ENCODE measurements at places on chromosomes 2 and 18.

DNA sequence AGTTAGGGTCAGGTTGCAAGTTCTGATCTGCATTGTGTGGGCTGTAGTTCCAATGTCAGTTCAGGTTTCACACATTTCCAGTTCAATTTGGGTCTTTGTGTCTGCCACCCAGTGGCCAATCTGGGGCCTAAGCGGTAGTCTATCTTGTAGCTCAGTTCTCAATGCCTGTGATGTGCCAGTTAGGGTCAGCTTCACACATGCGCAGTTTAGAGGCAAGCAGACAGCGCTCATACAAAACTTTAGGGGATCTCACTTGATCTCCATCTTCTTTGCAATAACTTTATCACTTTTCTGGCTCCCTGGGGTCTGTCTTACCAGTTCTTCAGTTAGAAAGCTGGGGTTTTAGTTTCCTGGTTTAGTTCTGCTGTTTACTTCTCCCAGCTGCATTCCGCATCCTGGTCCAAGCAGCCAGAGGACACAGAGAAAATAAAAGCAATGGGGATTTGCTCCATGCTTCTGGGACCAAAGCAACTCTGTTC, 11.0 kb upstream of the ZNF24 start:
- peak; percentile 58 for DNase-seq

GRCh38 chr2:239876271-239876947, 148.7 kb downstream of the NDUFA10 start:
- DNase-seq, result no peak

- DNase-seq, result no peak
Measured at GRCh38 chr2:64773461-64774118, 119.9 kb upstream of the SERTAD2 start.

DNA sequence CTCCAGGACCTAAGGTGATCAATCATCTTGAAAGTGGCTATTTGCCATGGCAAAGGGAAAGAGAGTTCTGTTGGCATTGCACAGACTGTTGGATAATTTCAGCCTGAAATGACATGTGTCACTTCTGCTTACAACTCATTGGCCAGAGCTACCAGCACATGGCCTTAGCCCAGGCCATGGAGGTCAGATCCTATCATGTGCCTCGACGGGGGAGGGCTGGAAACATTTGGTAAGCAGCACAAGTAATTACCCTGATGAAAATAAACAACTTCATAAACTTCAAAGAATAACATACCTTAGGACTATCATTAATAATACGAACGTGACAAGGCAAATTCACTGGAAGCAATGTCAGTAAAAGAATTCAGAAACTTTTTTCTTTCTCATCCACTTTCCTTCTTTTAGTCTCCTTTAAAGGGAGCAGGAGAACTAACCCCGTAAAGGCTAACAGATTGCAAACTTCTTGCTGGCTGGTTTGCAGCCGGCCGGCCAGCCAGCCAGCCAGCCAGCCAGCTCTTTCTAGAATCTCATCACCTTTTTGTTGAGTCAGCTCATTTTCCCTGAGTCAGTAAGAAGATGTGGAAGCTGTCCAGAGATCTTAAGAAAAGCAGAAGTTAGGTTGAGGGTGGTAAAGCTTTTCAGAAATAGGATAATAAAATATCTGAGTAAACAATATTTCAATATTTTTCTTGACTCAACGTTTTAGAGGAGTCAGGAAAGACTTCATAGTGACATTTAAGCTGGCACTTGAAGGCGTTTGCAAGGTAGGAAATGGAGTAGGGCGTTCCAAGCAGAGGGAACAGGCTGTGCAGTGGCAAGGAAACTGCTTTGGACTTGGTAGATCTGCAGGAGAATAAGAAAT, 31.9 kb downstream of the CNRIP1 start:
- DNase-seq, result no peak

DNA sequence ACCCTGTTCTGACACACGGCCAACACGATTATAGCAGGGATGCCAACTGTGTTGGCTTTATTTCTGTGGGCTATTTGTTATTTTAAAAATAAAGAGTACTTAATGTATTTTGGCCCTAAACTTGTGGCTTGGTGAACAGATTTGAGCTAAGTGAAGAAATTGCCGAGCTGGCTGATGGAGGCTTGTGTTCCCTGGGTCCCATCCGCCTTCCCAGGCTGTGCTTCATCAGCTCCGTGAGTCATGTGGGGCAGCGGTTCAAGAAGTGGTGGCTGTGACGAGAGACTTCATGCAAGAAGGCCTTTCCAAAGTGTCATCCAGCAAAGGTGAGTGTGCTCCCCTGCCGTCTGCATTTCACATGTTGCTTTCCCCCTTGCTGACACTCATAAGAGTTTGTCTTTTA, 73.6 kb upstream of the NCK2 start:
- DNase-seq, result no peak

GRCh38 chr2:160989778-160990177, 170.4 kb upstream of the TANK start:
- no peak for DNase-seq

DNA sequence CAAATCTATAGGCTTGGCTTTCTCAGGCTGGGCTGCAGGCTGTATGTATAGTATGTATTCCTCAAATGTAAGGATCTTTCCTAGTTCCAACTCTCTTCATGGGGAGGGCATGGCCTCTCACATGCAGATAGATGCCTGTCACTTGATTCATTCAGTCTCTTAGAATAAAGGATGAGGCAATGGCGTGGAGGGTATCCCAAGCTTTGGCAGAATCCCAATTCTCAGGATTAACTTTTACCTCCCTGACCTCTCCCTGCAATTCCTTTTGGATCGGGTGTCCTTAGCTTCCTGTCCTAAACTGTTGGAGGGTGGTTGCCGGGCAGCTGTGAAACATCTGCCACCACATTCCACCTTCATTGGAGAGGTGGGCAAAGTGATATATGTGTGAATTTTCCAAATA, 80.3 kb downstream of the INSIG2 start:
- no peak for DNase-seq

DNA sequence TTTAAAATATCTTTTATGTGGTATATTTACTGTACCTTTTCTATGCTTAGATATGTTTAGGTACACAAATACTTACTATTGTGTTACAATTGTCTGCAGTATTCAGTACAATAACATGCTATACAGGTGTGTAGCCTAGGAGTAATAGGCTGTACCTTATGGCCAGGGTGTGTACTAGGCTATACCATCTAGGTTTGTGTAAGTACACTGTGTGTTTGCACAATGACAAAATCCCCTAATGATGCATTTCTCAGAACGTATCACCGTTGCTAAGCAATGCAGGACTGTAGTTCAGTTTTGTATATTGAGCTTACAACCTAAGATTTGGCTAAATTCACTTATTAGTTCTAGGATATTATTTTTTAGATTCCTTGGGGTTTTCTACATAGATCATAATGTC, 332.3 kb upstream of the HS6ST1 start:
- no peak for DNase-seq

DNA sequence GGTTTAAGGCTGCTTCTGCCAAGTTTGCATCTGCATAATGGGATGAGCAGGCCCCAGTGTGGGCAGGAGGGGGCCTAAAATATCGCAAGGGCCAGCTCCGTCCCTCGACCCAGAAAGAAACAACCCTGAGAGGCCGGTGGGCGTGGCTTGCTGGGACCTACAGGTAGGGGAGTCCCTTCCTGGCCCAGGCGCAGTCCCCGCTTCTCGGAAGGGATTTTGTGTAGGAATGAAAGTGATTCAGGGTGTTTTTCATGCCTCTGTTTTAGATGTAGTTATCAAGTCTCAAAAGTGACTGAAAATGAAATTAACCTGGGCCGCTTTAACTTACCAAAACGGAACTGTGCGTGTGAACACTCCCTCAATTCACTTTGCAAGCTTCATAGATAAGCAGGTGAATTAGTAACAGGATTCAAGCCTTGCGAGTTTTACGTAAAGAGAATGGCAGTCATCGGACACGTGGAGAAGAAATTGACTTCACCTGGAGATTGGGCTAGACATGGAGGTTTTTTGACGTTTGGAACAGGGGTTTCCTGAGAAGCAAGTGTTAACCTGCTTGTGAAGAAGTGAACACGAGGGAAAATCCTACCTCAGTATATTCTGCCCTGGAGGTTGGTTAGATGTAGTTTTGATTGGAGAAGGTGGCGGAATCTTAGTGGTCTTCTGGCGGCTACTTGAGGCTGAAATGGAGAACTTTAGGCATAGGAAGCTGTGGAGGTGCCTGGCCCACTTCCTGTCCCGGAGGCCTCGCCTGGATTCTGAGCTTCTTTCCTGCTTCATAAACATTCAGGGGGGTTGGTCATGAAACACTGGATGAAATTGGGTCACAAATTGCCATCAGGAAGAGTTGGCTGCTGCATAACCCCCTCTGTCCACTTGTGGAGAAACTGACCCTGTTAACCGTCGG, 1.7 kb downstream of the NCK2 start:
- DNase-seq, result peak; percentile 96

- no peak for DNase-seq
Measured at GRCh38 chr2:216923706-216924105, 63.8 kb upstream of the TNP1 start.
